ENCODE measurements at places on chromosomes 3 and 15.
A peak's percentile ranks its signal among the peaks of the same experiment; 100 is the strongest.

DNA sequence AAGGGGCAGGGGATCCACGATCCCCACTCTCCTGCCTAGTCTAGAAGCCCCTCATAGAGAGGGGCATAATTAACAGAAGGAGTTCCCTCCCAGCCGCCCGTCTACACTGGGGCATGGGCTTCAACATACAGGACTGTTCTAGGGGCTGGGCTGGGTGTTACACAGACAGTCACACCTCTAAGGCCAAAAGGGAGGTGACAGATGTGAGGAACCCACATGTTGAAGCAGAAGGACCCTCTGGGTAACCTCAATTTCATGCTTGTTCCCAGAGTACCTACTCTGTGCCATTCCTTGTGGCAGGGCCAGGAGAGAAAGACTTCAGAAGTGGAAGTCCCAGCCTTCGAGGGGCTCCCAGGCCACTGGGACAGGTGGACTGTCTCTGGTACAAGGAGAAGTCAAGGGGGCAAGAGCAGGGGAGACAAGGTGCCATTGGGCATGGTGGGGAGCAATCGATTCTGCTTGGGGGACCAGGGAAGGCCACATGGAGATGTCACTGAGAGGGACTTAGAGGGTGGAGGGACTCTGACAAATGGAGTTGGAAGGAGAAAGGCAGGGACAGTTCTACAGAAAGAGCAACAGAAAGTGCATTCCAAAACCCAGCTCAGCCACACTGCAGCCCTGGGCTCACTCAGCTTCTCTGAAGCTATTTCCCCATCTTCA is 71.3 kb downstream of the CPN2 start:
- DNase-seq: no peak

GRCh38 chr3:52399593-52399992 is 45.3 kb downstream of the SEMA3G start:
- DNase-seq: no peak

DNA sequence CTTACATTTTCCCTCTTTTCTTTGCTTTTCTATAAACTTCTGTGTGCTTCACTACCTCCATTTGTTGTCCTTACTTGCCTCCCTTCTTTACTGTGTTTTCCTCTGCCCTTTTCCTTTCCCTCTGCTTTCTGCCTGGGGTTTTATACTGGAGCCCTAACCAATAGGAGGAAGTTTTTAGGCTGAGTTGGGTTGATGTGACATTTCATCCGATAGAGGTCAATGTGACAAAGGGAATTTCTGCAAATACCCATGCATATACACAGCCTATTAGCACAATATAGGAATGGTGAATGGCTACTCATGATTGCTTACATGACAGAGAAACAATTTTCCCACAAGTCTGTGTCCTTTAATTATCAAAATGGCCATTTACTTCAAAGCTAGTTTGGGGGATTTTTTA is 153.0 kb upstream of the ARPP21 start:
- DNase-seq: no peak

GRCh38 chr3:193010191-193010590 is 92.5 kb upstream of the MB21D2 start:
- DNase-seq: no peak

DNA sequence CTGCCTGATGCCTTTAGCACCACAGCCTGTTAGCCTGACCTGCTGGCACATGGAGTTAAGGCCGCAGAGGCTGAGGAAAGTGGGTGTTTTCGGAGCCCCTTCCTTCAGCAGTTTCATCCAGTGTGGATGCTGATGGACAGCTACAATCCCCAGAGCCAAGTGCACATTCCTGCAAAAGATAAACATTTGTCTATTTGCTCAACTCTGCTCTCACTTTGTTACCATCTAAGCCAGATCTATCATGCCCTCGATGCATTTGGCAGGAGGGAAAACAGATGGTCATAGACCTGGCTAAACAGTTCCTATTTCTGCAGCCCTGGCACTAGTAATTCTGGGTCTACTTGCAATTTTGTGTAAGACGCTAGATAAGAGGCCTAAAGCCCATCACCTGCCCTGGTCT is 312.9 kb upstream of the RASGRP1 start:
- DNase-seq: no peak

- peak; percentile 48 for DNase-seq
These were observed 654 bp downstream of the RUBCN start for GRCh38 chr3:197736010-197736490.

GRCh38 chr3:194893121-194893987 is 207.7 kb downstream of the FAM43A start:
- no peak for DNase-seq

DNA sequence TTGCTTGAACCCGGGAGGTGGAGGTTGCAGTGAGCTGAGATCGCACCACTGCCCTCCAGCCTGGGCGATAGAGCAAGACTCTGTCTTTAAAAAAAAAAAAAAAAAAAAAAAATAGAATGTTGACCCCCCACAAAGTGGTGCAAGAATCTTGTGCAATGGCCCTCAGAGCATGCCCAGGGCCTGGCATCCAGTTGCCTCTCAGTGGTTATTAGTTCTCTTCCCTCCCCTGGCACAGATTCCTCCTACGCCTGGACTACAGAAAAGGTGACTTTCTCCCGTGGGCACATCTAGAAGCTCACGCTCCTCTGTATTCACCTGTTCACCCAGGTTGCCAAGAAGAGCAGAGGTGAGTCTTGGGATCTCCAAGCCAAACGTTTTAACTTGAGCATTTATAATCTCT is 36.7 kb downstream of the ACSBG1 start:
- DNase-seq: no peak

- DNase-seq: no peak
These were observed 4.8 kb upstream of the ADCY5 start for GRCh38 chr3:123453675-123454074.

DNA sequence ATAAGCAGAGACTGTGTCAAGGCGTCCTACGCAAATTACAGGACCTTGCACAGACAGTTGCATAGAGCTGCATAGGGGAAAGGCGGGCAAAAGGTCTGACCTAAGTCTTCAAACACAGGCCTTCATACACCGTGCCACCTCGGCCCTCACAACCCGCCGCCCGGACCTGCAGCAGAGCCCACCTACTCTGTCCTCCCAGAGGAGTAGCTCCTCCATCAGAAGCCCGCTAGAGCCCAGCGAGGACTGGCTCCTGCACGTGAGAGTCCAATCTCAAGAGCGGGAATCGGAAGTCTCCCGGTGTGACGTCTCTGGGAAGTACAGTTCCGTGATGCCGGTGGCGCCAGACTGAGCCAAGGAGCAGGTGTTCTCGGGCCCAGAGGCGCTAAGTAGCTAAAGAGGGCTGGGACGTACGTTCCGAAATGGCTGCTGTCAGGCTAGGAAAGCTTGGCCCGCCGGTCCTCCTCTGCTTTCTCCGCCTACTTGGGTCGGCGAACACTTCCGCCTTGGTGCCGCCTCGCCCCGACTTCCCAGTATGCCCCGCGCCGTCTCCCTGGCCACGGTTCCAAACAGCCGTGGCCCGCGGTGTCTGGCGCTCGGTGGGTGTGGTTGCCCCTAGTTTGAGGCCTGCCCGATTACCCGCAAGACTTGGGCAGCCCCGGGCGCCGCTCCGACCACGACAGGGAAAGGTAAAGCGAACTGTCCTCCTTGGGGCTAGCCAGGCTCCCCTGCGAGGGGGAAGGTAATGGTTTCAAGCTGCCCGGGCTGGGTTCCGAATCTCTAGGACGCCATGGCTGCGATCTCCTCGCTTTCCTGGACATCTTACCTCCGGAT is at the start of the genes ASTE1 and NEK11:
TSS of gene ASTE1 (minus strand) at position 505 of the 831 bp plus-strand sequence. CDS start 1,519 bp downstream, outside the sequence.
TSS of gene NEK11 (plus strand) at position 557 of the 831 bp plus-strand sequence. CDS start 2,832 bp downstream, outside the sequence.
- peak; percentile 44 for DNase-seq

- DNase-seq: peak; percentile 8
These were observed 785.3 kb downstream of the ROBO2 start for GRCh38 chr3:77825001-77825827.

DNA sequence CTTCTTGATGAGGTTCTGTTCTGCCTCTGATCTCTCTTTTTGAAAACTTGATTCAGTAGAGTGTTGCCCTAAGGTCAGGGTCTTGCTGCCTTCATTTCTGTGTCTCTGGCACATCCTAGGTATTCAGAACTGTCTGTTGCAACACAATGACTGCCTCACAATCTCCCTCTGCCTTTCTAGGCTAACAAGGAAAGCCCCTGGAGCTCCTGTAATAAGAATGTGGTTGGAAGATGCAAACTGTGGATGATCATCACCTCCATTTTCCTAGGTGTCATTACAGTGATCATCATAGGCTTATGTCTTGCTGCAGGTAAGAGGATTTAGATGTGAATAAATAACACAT is 7.0 kb downstream of the C3orf52 start:
- DNase-seq: no peak

GRCh38 chr3:123353850-123354233 is 95.0 kb downstream of the ADCY5 start:
- no peak for DNase-seq

- no peak for DNase-seq
These were observed 35.3 kb upstream of the SNRPN start for GRCh38 chr15:24919446-24919845.

DNA sequence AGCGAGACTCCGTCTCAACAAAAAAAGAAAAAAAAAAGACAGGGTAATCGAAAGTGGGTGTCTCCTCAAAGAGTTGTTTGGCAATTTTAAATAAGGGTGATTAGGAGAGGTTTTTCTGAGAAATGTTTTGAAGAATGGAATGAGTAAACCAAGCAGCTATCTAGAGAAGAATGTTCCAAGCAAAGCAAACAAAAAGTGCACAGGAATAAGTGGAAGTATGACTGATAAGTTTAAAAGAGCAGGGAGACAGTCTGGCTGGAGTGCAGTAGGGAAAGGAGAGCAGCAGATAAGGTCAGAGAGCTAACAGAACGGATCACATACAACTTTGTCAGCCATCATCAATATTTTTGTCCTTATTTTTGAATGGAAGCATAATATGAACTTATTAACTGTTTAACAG is 853.5 kb downstream of the TUSC7 start:
- DNase-seq: no peak

DNA sequence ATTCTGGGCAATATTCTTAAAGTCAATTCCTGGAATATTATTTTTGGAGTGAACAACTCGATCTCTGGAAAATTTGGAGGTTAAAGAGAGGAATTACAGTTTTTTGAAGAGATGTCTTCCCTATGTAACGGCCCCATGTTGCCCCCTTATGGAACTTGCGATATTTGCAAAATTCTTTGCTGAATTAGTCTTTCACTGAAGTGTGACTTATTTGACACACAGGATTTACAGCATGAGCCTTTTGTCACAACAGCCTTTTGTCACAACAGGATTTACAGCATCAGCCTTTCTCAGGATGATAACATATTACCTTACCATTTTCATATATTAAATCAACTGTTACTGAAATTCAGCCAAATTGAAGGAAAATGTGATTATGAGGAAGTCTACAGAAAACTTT is 37.8 kb upstream of the SPTSSB start:
- DNase-seq: no peak

DNA sequence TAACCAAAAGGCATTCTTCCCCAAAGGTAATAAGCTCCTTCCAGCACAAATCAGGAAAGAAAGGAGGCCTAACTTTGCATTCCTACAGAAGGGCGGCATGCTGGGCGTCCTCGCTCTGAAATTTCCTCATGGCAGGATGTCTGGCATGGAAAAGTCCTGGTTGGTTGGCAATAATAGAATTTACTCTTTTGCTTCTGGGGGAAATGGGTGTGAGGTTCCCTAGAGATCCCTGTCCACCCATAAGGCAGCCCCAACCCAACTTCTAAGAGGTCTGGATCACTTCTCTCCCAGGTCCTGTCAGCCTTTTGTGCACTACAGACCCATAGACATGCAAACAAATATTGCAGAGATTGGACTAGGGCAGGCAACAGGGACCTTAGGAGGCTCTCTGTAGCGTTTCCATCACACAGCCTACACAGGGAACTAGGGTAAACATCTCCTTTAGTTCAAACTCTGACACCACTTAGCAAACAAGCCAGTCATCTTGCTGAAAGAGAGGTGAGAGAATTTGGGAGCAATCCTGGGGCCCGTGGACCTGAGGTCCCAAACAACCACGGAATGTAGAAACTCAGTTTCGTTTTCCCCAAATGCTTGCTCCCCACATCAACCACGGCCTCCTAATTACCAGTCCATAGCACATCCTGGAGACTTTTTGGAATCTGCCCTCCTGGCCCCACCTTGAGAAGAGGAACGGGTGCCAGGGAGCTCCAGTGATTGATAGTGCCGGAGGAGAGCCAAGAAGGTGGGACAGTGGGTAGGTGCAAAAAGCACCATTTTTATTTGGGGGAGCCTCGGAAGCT is 2.1 kb downstream of the ZIC4 start:
- DNase-seq: no peak

DNA sequence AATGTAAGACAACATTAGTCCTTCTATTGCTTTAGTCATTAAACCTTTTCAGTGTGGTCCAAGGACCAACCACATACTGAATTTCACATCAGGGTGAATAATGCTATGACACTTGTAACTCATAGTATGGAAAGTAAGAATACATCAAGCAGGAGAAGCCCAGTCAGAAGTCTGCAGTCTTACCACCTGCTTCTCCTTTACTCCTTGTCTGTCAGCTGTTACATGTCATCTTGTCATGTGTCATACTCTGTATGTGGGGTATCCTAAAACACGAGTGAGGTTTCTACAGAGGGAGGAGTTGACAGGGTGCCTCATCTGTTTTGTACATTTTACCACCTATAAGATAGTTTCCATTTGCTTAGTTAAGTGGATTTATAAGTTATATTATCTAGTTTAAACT is 32.8 kb upstream of the EID1 start:
- DNase-seq: no peak

DNA sequence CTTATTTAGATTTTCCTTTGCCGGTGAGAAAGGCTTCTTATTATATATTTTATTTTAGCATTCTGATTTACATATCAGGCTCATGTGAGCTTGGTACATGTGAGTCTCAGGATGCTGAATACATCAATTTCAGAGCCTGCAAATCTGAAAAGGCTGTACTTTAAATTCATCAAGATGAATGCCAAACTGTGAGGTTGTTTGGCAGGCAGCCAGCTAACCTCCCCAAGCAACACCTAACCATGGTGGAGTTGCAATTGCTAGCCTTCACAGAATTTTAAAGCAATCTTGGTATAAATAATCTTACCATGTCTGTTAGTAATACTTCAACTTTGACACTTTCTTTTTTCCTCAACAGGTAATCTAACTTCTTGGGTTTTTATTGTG is 252.5 kb downstream of the CDIN1 start:
- no peak for DNase-seq

GRCh38 chr3:111577798-111578685 is 17.1 kb downstream of the ZBED2 start:
- DNase-seq: no peak

DNA sequence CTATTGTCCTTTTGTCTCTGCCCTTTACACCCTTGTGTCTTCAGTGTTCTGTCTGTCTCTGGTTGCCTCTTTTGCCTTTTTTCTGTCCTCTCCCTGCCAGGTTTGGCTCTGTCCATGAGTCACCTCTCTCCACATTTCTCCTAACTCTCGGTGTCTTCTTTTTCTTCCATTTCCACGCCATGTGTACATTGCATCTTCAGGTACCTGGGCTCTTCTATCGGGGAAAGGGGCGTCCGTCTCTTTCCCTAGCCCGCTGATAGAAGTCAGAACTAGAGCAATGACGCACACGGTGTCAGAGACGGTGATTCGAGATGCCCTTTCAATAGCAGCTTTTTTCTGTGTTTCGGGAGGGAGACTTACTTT is 641 bp downstream of the OPA1 start:
- DNase-seq: no peak

- no peak for DNase-seq
These were observed 22.9 kb downstream of the FYCO1 start for GRCh38 chr3:45972534-45973402.

- DNase-seq: no peak
These were observed 109.5 kb upstream of the IL12A start for GRCh38 chr3:159879146-159879545.

All from 8988T (cell line).